ENCODE measurements at places on chromosomes 6 and 20. TPM values are rescaled to one million over a fixed set of nuclear protein-coding genes. Genes with fewer than 3 reads are reported as not detected.

Gene RPRD1B
- 74.2 TPM for total RNA-seq

Gene CRNKL1
- total RNA-seq, result 15.8 TPM

DNA sequence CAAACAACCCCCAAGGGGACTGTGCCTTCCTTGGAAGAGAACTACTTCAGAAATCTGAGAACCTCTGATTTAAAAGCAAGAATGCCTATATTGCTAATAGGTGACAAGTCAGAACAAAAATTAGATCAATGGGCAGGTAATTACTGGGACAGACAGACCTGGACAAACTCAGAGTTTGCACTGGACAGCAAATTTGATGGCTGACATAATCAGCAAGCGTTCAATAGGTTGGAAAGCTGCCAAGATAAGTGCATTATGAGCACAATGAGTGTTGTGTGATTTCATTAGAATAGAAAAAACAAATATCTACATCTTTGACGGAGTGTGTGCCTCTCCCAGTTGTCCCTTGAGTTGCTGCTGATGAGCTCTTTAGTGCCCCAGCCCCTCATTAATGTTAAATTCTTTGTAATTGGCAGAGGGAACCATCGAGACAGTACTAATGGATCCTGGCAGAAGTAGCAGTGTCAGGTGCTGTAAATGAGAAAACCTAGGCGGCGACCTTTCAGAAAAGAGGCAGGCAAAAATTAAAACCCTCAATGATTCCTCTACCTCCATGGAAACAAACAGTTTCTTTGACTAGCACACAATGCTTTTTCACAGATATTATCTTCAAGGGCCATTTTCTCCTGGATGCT lies 116.5 kb upstream of the COL21A1 start:
- DNase-seq, result no peak

Gene RAB44
- total RNA-seq, result not detected

DNA sequence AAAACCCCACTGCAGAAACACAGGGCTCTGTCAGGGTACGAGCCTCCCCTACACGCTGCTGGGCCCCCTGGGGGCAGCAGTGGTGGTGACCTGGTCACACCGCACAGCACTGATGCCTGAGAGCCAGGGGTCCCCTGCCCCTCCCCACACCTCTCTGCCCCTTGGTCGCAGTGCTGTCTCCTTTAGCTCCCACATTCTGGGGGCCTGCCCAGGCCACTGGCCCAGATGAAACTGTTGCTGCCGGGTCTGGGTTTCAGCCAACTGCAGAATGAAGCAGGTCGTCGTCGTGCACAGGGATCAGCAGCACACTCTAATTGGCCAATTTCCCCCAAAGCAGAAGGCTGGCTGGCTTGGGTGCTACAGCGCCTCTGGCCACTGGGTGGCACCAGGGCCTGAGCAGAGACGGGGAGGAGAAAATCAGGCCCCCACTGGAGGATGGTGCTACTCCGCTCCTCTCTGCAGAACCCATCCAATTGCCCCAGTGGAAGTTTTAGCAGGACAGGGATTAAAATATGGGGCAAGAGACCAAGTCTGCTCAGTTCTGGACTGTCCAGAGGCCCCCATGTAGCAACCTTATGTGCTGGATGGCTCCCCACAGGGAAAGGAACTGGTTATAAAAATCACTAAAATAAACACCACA lies 26.1 kb downstream of the DIDO1 start:
- peak; percentile 79 for DNase-seq

Measured in Right ventricle myocardium superior (tissue), 1 donor.